ENCODE measurements at places on chromosomes 1 and 21.

DNA sequence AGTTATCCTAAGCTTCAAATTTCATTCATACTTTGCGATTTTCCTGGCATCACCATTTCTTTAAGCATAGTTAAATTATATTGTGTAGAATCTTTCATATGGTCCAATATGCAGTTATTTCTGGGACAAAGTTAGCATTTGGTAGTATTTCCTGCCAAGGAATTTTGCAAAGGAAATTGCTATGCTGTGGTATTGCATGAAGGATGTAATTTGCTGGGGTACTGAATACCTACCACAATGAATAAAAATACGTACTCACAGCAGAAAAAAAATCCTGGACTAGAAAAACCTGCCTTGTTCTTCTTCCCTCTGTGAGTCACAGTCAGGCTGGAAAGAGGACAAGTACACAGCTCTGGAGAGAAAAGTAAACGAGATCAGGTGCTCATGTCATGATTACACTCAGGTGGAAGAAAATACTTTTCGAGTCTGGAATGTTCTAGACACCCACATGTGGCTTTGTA lies 241.2 kb downstream of the PTBP2 start:
- no peak for DNase-seq

DNA sequence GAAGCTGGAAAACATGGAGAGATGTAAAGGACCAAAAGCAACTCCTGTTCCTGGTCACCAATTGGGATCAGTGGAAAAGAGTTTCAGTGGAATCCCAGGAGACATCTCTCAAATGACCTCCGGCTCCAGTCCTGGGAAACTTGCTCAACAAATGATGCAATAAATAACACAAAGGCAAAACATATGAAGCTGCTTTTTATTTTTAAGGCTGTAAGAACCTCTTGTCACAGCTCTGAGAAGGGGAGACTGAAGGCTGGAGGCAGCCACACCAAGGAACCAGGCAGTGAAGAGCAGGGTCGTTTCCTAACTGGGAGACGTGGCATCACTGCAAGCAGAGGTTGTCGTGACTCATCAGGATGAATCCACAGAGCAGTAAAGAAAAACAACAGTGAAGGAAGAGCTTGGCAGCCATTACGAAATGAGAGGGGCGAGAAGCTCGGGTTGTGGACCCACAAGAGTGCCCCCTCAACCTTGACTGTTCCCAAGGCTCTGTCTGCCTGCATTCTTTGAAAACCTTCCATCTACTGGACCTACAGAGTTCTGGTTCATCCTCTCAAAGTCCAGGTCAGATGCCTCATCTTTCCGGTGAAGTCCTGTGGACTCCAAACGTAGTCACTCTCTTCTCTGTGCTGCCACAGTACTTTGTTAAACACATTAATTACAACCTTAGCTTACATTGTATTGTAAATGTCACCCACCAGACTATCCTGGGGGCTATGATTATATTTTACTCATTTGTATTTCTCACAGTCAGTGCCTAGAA lies 32.1 kb downstream of the JAK1 start:
- no peak for DNase-seq

- no peak for DNase-seq
Measured at GRCh38 chr1:246437961-246438360, 69.1 kb downstream of the SMYD3 start.

GRCh38 chr1:166843769-166844596 lies 4.7 kb downstream of the POGK start:
- no peak for DNase-seq

DNA sequence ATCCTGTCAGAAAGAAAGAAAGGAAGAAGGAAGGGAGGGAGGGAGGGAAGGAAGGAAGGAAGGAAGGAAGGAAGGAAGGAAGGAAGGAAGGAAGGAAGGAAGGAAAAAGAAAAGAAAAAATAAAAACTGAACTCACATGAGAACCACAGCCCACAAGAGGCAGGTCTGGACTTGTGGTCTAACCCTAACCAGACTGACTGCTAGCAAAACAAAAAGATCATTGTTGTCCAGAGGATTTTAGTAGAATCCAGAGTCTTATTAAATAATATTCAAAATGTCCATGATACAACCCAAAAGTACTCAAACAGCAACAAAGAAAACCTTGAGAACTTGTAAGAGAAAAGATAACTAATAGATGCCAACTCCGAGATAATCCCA lies 4.7 kb upstream of the ITGB2 start:
- DNase-seq, result no peak

- DNase-seq, result no peak
Measured at GRCh38 chr1:160576390-160576789, 2.9 kb downstream of the CD84 start.

- DNase-seq, result no peak
Measured at GRCh38 chr1:109290998-109291397, 8.1 kb upstream of the PSRC1 start.

DNA sequence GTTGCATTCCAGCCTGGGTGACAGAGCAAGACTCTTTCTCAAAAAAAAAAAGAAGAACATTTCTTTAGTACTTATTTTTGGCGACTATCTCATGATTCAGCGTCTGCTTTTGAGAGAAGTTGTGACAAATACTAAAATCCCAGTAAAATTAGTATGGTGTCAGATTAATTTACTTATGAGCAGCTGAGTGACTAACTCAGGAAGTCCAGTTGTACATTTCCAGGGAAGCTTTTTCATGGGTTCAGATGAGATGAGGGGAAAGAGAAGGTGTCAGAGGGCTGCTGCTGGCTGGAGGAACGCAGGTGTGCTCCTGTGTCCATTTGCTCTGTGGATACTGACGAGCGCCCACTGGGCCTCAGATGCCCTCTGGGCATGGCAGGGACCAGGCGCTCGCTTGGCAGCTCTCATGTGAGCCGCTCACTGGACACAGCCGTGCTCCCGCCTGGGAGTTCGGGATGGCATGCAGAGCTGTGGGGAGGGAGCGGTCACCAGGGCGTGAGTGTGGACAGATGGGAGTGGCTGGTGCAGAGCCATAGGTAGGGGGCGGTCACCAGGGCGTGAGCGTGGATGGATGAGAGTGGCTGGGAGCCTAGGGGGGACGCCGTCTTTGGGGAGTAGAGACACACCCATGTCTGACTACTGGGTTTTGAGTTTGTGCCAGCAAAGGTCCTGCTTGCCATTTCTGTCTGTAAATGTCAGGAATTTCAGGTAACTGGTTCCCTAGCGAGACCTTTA lies 55.0 kb downstream of the ADARB1 start:
- DNase-seq, result no peak

DNA sequence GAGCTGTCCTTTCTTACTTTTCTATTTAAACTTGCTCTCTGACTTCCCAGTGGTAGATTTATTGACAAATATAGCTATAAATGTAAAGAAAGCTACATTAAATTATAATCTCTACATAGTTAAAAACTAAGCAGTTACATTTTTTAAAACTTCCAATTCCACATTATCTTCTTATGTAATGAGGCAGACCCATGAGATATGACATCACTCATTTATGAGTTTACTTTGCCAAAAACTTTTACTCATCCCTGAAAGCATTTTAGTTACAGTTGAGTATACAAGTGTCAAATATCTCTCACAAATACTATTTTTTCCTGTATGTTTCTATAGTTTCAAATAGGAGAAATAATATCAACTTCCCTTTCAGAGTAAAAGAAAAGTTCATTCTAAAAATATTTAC lies 3.8 kb downstream of the NMNAT2 start:
- DNase-seq, result no peak

DNA sequence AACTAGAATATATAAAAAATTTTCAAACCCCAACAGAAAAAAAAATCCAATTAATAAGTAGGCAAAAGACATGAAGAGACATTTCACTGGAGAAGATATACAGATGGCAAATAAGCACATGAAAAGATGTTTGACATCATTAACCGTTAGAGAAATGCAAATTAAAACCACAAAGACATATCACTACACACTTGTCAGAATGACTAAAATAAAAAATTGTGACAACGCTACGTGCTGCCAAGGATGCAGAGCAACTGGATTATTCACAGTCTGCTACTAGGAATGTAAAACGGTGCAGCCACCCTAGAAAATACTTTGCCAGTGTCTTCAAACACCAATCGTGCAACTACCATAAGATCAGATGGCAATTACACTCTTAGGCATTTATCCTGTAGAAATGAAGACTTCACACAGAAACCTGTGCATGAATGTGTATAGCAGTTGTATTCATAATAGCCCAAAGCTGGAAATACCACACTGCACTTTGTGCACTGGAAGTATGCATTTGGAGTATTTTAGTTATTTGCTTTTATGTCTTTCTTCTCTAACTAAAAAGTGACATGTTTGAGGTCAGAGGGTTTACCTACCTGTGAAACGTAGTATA lies 75.3 kb upstream of the PALMD start:
- no peak for DNase-seq

GRCh38 chr1:6672558-6672957 lies 29.1 kb downstream of the DNAJC11 start:
- DNase-seq, result no peak

- no peak for DNase-seq
Measured at GRCh38 chr1:5551274-5551975, 440.8 kb downstream of the NPHP4 start.

DNA sequence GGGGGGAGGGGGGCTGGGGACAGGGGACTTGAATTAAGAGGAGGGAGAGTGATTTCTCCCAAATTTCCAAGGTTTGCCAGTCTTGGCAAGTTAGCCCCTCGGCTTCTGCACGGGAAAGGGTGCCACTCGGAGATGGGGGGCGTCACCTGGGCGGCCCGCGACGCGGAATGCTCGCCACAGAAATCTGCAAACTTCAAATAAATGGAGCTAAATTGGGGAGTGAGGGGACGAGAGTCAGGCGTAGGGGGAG lies 885 bp upstream of the SSBP3 start:
- no peak for DNase-seq

GRCh38 chr1:24761582-24761981 lies 16.3 kb downstream of the CLIC4 start:
- no peak for DNase-seq

DNA sequence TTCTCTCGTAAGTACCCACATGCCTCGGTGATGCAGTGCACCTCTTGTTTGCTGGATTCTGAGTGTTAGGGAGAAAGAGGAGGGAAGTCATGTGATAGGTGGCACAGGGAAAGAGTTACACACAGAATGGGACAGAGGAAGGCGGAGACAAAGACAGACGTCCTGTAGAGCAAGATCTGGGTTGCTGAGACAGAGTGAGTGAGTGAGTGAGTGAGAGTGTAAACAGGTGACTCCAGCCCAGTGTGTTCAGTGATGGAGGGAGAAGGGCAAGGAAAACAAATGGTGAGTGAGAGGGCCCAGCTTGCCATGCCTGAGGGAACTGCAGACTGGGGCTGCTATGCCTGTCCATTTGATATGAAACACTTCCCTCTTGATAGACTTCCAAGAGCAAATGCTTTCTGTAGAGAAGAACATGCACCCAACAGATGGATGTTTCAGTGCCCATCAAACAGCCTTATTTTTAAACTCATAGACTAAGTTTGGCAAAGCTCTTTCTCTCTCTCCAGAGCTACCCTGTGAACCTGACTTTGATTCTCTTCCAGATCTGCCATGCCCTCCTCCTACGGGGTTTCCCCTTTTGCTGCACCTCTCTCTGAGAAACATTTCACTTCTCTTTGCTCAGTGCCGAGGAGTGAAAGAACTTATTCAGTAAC lies 209.9 kb upstream of the COA6 start:
- no peak for DNase-seq

DNA sequence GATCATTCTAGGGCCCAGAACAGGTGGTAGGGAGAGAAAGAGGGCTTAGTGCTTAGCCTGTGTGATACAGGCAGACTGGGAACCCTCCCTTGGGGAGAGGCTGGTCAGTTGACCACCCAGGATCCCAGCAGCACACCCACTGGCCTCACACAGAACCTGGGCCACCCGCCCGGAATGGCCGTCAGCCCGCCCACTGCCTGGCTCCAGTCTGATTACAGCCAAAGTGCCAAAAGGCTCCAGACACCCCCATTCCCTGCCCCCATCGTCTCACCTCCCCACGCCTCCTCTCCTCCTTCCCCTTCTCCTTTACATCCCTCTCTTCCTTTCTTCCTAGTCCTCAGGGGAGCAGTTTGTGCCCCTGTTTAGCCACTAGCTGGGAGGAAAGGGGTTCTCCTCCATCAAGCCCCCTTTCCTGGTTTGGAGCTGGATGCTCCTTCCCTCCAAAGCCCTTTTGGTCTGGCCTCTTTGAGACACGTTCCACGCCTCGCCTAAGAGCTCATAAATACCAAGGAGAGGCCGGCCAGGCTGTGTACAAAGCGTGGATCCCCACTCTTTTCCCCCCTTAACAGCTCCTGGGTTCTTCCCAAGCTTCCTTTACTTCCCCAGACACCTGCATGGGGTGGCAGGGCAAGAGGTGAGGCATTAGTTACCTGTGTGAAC lies 4.6 kb upstream of the WNT2B start:
- DNase-seq, result no peak

DNA sequence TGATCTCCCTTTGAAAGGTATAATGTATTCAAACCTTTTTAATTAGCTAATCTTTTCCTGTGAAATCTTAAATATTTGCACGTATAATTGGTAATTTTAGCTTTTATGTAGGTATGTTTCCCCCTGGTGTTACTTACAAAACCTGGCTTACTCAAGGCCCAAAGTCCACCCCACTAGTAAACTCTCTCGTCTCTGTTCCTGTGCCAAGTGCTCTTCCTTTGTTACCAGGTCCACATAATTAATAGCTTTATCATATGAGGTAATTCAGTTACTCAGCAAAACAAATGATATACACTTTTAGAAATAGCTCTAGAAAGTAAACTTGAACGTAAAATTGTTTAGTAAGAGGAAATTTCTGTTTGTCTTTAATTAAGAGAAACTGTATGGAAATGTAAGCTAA lies 36.7 kb downstream of the NFIA start:
- no peak for DNase-seq

GRCh38 chr1:221723848-221724236 lies 18.0 kb downstream of the DUSP10 start:
- DNase-seq, result no peak

DNA sequence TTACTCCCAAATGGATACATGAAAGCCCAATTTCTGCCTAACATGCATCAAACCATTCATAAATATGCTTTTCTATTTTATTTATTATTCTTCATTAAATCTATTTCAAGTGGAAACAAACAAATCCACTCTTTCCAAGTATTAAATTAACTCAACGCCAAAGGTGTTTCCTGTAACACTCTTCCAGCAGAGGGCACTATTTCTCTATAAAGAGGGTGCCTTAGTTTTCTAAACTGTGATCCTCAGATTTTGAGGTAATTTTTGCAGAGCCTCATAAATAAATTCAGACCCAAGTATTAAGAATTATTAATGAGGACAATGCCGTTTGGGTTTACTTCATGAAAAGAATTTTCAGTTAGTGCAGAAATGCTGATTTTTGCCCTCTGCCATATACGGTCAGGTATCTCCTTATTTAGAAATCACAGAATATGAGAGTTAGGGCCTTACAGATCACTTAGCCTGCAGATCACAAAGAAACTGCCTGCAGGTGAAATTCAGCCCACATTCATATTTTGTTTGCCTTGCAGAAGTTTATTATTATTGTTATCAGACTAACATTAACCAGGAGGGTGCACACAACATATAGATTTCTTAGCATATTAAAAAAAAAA lies 40.1 kb upstream of the MYSM1 start:
- DNase-seq, result no peak

- no peak for DNase-seq
Measured at GRCh38 chr1:228074954-228075730, 7.4 kb upstream of the ARF1 start.
